Stimulated activated CD8-positive, alpha-beta memory T cell treated with anti-CD3 and anti-CD28 coated beads, Interleukin-2, amount 100 ng/mL, for 1 hour (primary cell): ENCODE measurements at places on chromosomes 12 and 14.
A peak's percentile ranks its signal among the peaks of the same experiment; 100 is the strongest.

DNA sequence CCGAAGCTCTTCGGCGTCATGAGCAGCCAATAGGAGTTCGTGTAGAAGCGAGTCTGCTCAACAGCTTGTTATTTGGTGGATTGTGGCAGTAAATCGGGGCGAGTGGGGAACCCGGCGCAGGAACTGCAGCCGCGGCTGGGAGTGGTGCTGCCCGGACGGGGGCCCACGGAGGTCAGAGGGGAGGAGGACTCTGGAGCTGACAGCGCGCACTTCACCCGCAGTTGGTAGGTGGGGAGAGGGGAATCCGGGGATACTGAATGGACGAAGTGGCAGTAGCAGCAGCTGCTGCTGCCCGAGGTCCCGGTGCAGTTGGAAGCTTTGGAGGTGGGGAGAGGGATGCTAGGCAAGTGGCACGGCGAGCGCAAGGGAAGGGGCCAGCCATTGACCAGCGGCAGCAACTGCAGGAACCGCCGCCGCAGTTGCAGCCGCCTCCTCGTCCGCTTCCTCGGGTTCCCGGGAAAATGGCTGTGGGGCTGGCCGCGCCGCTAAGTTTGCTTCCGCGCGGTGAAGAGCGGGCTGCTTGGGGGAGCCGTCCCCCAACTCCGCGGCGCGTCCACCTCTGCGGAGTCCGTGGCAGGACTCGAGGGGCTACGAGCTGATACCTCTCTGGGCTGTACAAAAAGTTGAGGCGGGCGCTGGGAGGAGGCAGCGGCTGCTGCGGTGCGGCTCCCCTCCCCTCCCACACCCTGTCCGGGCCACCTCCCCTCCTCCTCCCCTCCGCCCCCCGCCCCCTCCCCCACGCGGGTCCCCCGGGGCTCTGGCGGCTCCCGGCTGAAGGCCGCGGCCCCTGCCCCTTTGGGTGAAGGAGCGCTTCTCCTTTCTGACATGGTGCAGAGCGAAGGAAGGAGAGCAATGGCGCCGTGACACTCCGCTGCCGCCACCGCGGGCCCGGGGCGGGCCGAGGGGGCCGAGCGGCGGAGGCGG lies at the start of gene ARID4A:
Gene ARID4A (plus strand): TSS at position 79 of the 924 bp plus-strand sequence. CDS start 1,300 bp downstream, outside the sequence.
- DNase-seq, result peak; percentile 60

DNA sequence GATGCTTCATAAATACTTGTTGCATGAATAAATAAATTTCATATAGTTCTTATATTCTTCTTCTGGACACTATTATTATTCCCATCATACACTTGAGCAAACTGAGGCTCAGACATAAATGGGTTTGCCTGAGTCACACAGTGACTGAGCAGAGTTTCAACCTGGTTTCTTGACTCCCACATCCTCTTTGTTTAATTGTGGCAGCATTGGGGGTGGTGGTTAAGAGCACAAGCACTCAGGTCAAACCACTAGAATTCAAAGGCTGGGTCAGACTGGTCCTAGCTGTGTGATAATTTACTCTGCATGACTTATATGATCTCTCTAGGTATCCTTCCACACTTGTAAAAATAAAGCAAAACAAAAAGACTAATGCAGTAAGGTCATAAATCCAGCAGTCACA lies 274.9 kb upstream of the SRRM4 start:
- DNase-seq, result no peak

DNA sequence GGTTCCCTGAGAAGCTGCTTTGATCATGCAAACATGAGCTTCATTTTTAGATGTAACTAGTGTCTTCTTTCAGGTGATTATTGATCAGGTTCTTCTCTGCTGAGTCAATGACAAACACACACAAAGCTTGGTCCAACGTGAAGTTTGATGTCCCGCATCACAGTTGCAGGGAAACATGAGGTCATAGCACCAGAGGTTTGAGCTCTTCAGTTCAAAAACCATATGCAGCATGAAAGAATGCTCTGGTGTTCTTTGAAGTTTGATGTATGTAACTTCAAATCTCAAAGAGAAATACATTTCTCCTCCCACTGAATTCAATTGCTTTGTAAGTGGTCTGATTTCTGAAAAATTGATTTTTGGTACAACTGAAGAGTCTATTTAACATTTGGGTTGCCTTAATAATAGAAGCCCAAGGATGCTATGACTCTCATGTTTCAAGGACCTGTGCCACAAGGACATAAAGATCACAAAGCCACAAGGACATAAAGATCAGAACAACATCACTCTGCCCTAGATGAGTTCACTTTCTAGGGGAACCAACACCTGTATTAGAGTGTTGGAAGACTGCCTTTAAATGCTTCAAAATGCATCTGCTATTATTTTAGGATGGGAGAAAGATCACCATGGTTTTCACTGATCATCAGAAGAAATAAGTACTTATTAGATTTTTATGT lies 31.1 kb upstream of the AMIGO2 start:
- no peak for DNase-seq

GRCh38 chr12:24853588-24853987 lies 95.3 kb downstream of the BCAT1 start:
- no peak for DNase-seq

- no peak for DNase-seq
Measured at GRCh38 chr12:132702640-132703039, 8.0 kb upstream of the PGAM5 start.

- DNase-seq, result peak; percentile 15
Measured at GRCh38 chr12:68374307-68374982, 42.3 kb upstream of the MDM1 start.

- no peak for DNase-seq
Measured at GRCh38 chr14:100428727-100429126, 105.6 kb downstream of the SLC25A47 start.

DNA sequence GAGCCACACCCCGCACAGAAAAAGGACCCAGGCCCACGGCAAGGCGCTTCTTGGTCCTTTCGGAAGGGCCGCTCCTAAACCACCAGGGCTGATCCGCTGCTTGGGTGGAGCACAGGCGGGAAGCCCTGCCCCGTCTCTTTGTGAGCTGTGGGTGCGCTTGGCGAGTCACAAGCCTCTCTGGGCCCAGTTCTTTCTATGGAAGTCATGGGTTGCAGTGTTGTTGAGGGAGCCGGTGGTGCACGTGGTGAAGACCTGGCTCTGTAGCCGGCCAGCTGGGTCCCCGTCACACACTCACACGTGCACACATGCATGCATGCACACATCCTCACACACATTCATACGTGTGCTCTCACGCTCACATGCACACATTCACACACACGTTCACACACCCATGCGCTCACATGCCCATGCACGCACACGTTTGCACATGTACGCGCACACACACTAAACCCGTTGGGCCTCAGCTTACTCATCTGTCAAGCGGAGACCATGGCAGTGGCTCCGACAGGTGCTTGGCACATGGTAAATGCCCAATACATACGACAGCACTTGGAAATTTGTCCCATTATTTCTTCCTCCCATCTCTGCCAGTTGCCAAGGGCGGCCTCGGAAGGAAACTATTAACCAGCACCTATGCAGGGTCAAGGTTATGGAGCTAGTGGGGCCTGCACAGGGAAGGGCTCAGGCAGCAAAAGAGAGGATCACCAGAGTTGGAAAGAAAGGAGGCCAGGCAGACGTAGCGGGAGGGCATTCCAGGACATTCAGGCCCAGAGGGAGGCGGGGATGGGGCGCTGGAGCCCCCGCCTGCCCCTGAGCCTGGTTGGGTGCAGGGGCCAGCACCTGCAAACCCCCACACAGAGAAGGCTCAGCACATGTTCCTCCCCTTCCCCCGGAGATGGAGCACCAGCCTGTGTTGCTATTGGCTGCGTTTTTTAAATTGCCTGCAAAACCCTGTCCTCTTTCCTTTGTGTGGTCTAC lies 96.9 kb downstream of the SETD3 start:
- DNase-seq, result no peak

DNA sequence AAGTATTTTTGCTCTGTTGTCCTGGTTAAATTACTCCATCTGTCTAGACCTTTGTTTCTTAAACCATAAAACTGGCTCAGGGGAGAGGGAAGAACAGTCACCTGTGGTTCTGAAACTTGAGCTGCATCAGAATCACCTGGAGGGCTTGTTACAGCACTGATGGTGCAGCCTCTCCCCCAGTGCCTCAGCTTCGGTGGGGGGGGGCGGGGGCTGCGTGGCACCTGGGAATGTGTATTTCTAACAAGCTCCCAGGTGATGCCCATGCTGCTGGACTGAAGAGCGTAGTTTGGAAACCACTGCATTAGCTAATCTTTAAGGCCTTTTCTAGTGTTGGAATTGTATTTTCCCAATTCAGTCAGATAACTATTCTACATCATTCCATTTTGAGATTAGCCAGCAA lies 42.7 kb downstream of the GPHB5 start:
- no peak for DNase-seq

DNA sequence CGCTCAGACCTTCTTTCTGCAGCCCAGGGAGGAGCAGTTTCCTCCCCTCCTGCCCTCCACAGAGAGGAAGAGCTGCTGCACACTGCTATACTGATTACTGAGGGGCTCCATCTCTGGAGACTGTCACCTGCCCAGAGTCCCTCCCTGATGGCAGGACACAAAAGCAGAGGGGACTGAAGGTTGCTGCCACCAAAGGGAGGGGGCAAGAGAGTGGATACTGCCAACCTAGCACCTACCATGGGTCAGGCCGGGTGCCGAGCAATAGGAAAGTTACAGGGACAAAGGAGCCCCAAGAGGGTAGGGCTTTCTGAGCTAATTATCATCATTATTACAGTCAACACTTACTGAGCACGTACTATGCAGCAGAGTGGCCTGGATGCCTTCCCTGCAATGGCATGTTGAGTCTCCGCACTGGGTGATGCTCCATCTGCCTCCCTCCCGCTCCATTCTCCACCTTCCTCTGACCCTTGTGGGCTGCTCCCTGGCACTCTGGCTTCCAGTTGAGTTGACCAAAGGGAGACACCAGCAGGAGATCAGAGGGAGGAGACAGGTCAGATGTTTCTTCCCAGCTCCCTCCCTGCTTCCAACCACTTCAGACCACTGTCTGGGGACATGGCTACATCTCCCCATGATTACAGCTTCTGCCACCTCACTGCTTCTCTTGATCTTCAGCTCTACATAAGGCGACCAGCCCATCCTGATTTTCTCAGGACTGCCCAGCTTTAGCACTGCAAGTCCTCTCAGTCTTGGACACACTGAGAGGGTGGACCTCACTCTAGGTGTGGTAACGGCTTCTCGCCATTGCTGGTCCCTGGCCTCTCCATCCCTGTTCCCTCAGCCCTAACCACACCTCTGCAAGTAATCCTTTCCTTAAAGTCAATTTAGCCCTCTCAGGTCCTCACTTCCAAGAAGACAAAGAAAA lies 2.6 kb upstream of the KRT79 start:
- no peak for DNase-seq

DNA sequence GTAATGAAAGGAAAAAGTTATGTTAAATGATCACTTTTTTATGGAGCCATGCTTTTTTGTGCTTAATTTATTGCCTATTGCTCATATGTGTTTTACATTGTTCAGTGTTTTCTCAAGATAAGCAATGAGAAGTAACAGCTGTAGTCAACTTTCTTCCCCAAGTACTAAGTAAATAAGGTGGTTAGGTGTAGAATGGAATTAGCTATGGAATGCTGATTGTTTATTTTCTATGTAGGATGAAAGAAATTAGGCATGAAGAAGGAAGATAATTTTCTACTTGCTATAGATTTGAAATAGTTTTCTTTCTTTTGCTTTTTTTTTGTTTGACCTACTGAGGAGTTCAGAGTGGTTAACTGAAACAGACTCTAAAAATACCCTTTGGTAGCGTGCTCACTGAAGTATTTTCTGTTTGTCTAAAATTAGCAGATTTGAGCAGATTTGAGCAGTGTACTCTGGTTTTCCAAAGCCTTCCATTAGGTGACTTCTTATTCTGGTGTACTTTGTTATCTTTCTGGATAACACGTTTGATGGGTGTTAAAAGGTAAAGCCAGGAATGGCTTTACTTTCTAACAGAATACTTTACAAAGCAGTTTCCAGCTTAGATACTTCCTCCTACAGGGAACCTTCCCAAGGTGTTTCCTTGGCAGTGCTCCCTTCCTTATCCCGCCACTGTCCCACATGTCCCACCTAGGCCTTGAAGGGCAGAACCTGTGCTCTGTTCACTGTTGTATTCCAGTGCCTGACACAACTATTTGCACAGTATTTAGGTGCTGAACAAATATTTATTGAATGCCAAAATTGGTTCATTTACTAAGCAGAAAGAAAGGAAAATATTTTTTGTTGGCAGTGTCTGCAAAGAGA lies 56.0 kb downstream of the RASSF3 start:
- no peak for DNase-seq

- no peak for DNase-seq
Measured at GRCh38 chr12:76030341-76031080, 1.1 kb downstream of the PHLDA1 start.

GRCh38 chr12:96199464-96199863 lies 5.3 kb downstream of the ELK3 start:
- no peak for DNase-seq

DNA sequence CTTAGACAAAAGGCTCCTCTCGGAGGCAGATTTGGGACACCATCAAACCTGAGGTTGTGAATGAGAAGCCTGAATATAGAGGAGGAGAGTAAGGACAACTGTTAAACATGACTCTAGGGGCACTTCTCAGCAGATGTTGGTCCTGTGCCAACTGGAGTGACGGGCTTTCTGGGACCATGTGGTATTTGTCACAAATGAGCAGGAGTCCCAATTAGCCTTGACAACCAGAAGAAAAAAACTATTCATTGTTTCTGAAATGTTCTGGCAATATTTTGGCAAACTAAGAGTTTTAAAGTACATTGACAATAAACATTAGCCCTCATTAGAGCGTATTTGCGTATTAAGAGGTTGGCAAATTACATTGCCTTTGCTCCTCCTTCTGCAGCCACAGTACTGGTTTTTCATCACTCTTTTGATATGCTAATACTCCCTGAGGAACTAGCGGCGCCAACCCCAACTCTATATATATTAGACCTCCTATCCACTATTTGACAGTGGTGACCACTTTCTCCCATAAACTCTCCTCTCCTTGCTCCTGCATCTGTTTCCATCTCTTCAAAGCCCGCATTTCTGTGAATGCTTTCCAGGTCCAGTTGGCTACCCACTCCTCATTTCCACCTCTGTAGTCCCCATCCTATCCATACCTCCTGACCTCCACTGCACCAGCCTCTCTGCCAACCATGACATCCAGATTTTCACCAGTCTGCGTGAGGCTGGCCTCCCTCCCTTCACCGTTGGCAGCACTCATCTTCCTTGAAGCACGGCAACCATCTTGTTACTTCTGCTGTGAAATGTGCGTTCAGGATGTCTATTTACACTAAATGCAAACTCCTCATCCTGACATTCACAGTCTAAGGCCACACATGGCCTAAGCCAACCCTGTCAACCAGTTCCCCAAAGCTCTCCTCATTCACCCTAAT lies 100.7 kb downstream of the ZFC3H1 start:
- DNase-seq, result no peak

DNA sequence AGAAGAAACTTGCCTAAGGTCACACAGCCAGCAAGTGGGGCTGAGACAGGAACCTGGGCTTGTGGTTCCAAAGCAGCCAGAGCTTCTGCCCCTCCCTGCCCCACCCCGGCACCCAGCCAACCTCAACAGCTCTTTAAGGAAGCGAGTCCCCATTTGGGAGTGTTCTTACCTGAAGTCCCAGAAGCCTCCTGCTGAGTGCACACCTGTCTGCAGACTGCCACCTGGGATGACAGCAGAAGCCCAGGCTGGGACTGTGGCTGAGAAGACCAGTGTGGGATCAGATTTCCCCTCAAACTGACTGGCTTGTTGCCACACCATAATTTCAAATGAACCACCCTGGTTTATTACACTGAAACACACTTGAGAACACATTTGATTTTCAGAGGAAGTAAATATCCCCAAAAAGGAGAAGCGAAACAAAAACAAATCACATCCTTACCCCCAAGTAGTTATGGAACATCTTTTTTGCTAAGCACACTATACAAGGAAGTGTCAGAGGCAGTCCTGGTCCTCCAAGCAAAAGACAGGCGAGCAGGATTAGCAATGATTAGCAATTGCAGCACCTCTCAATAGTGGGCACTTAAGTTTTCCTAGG lies 6.3 kb upstream of the RIN3 start:
- no peak for DNase-seq
